ENCODE measurements at places on chromosomes 7 and 10.

DNA sequence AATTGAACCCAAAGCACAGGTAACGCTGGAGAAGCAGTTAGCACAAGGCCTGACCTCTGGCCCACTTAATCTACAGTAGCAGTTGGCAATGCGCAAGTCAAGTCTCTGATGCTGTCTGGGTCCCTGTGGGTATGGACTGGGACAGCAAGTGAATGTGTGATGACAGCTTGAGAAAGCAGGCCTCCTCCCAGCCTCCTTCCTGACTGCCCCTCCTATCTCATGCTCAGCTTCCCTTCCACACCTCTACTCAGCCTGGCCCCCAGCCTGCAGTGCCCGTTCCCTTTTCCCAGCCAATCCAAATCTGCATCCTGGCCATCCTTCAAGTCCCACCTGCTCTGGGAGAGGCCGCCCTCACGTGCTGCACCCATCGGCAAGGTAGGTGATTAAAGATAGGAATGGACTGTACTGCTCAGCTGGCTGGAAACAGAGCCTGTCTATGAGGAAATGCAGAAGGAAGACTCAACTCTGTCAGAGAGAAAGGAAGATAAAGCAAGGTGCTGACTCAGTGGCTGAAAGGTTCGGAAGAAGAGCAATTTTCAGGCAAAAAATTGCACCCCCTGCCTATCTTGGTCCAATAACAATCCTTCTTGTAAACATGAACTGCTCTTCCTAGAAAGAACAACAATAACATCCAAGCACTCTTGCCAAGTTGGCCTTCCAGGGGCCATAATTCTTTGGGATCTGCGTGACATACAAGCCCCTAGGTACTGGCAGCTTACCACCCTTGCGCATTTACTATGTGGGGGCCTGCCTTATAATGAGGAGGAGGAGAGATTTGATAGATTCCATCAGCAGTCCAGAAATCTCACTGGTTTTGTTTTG, 16.6 kb upstream of the FGFR2 start:
- DNase-seq, result no peak

GRCh38 chr10:60367024-60367423, 22.7 kb downstream of the ANK3 start:
- no peak for DNase-seq

DNA sequence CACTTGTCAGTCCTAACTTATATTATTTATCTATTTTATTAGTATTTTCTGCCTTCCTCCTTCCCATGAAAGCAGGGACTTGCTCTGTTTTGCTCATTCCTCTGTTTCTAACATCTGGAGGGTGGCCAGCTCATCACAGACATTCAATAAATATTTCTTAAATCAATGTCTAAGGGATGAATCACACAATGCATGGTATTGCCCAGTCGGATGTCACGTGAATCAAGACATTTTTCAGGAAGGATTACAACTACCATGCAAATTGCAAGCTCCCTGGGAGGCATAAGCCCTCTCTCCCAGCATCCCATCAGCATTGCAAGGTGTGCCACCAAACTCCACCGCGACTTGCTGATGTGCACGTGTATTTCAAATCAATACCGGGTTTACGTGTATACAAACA, 146.6 kb upstream of the RNF32 start:
- DNase-seq, result no peak

GRCh38 chr10:128473911-128474310, 347.7 kb upstream of the MKI67 start:
- no peak for DNase-seq

GRCh38 chr7:24574950-24575349, 1.7 kb downstream of the PALS2 start:
- no peak for DNase-seq

- no peak for DNase-seq
Observed at GRCh38 chr10:15211464-15211979, 43.0 kb upstream of the NMT2 start.

DNA sequence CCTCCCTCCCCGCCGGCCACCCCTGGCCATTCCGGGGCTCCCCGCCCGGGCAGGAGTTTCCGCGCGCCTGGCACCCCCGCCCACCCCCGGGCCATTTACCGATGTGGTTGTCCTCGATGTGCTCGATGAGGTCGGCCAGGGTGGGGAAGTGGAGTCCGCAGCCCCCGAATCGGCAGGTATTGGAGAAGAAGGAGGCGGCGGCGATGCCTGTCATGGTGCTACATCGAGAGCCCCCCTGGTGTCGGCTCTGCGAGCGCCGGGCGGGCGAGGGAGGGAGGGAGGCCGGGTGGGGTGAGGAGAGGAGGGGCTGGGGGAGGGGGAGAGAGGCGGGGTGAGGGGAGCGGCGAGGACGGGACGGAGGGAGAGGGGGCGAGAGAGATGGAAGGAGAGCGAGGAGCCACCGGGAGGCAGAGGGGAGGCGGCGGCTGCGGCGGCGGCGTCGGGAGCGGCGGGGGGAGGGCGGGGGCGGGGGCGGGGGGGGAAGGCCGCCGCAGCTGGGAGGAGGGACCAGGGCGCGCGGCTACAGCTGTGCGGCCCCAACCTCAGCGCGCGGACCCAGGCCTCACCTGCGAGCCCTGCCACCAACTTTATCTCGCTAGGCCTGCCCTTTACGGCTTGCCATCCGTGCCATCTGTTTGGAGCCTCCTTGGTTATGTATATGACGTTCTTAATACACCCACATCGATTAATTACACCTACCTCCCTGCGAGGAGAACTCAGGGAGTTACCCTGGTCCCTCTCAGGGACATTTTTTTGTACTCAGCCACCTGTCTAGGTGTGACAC, at the start of gene JAZF1:
TSS of gene JAZF1 (minus strand) at position 432 of the 784 bp plus-strand sequence.
- DNase-seq, result peak; percentile 43

- no peak for DNase-seq
Observed at GRCh38 chr7:507623-508300, 11.9 kb downstream of the PDGFA start.

- no peak for DNase-seq
Observed at GRCh38 chr10:79367426-79368189, 20.3 kb downstream of the PPIF start.

GRCh38 chr10:51399840-51400239, 299.6 kb downstream of the CSTF2T start:
- no peak for DNase-seq

- no peak for DNase-seq
Observed at GRCh38 chr7:16785846-16786245, 19.0 kb downstream of the AGR2 start.

DNA sequence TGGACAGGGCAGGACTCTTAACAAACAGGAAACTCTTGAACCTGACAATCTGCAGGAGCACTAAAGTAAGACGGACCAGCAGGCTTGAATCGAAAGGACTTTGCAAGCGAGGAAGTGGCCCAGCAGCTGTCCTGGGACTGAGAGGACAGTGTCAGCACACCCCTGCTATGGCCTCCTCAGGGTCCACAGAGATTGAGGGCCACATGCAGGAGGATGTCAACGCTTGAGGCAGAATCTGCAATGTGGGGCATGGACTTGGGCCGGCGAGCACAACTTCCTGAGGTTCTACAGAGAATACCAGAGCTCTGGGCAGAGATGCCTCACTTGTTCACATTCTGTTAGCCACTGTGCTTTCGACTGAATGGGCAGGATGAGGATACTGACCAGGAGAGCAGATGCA, 84.4 kb upstream of the EFCAB10 start:
- DNase-seq, result no peak

GRCh38 chr10:74728225-74728624, 98.2 kb upstream of the KAT6B start:
- no peak for DNase-seq

DNA sequence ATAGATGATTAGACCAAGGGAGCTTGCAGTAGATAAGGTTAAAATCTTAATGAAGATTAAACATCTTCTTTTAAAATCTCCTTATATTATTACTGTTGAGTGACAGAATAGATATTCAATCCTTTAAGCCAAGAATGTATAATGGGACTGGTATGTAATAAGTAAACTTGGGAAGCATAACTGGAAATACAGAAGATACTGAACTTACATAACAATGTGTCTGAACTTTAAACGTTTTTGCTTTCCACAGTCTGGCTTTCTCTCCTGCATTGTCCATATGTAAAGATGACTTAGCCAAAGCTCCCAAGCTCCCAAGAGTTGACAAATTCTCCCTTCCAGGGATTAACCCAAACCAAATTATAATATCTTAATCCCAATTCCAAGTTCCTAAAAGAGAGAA, 129.8 kb downstream of the KCND2 start:
- no peak for DNase-seq

DNA sequence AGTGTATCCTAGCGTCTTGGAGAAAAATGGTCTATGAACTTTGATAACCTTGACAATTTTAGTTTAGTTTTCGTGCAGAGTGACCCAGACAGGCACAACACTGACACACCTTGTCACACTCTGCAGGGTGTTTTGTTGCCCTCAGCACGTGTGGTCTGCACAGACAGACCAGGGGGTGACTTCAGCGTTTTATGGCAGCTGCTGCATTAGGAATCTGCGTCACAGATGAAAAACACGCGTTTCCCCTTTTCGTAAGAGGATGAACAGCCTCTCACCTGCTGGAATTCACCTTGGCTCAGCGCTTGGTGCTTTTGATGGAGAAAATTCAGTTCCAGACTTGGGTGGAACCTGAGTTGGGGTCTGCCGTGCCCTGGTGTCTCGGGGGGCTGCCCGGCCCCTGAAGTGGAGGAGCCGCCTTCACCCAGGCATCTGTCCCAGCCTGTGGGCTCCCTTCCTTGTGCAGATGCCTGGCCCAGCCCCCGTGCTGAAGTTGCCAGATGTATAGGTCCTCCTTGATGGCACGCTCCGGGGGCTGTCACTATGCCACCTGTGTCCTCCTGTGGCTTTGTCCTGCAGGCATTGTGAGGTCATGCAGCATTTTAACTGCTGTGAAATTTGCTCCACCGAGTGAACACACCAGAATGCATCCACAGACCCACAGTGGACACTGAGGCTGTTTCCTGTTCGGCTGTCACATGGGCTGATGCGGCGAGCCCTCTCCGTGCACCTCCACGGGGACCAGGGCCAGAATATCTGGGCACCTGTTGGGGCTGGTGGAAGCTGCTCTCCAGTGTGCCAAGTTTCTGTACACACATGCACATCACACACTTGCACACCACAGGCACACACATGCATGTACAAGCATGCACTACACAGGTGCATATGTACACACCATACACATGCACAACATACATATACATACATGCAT, 18.3 kb downstream of the INPP5A start:
- no peak for DNase-seq

DNA sequence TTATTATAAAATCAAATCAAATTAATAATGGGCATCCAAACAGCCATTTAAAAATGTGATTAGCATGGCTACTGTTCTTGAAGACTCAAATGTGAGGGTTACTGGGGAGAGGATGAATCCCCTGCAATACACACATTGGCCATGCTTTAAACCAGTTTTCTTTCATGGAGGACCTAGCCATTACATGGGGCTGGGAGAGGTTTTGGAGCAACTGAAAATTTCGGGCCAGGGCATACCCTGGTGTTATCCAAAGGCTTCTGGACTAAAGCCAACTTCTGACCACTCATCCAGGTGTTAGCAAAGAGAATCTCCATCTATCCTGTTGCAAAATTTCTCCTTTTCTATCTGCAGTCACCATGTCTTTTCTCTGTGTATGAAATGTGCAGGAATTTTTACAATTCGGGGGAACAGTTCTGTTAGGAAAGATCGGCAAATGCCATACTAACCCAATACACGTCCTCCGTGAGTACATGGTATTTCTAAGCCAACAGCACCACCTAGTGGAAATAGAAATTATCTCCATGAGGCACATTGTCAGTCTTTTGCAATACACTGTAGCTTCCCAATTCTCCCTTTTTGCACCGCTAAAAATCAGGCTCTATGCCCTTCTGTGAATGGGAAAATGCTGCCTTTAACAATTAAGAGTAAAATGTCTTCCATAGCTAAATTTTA, 47.0 kb upstream of the ZNF107 start:
- no peak for DNase-seq

DNA sequence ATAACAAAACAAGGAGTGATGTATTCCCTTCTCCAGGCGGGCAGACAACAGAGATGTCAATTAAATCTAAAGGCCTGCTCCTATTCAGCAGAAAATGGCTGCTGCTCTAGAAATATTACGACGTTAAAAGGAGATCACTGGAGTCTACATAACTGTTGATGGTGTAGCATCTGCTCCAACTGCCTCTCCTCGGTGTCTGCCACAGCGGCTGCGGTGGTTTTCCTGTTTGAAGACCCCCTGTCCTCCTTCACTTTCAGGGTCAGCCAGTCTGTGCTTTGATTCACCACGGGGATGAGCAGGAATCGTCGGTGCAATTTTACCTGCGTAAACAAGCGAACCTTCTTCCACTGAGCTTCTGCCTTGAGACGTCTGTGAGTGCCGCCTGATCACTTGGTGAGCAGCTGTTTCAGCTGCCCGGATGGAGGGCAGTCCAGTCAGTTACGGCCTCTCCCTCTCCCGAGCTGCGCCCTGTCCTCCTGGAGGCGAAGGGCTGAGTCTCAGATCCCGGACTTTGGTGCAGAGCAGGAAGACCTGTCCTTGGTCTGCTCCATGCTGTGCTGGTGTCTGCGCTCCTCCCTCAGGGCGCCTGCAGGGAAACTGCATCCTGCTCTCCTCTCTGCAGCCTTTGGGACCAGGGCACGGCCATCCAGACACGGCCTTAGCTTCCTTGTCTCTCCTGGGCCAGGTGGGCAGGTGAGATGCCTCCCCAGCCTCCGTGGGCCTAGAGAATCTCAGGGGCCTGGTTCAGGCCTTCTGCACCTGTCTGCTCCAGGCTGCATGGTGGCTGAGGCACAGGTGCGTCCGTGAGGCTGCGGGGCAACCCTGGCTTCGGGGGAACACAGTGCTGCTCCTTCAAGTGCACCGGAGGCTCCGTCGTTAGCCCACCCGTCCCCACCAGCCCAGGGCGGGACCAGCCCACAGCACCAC, 326.6 kb downstream of the ADARB2 start:
- no peak for DNase-seq

DNA sequence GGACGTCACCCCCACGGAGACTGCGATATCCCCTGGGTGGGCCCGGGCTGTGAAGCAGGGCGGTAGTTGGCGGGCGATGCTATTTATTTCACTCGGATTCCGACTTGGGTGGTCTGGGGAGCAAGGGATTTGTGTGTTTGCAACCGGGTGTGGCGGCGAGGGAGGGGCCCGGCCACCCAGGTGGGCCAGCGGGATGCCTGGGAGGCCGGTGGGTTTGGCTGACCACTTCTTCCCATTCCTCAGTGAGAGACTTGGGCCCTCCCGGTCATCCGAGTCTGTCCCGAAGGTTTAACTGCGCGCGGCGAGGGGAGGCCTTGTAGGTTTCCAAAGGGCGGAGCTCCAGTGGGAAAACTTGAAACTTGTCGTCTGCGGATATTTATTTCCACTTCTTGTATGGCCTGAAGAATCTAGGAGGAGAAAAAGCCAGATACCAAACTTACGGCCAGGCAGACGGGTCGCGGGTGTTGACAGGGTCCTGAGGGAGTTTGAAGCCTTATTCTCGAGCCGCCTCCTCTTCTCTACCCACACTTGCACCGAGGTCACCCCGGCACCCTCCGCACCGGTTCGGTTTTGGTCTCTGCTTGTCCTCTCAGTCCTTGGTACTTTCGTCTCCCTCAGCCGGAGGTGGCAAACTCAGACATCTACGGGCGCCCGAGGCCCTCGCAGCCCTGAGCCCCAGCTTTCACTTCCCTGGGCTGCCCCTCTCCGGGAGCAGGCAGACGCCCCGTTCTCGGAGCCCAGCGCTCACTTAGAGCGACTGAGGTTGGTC, 17.9 kb downstream of the ZNF316 start:
- DNase-seq, result no peak

- DNase-seq, result no peak
Observed at GRCh38 chr10:132336064-132336746, 4.2 kb downstream of the LRRC27 start.

GRCh38 chr10:116098411-116099022, 174.5 kb downstream of the GFRA1 start:
- no peak for DNase-seq

- DNase-seq, result no peak
Observed at GRCh38 chr7:64999165-65000004, 7.1 kb downstream of the ERV3-1 start.
